ENCODE measurements at places on chromosomes 4 and X.

DNA sequence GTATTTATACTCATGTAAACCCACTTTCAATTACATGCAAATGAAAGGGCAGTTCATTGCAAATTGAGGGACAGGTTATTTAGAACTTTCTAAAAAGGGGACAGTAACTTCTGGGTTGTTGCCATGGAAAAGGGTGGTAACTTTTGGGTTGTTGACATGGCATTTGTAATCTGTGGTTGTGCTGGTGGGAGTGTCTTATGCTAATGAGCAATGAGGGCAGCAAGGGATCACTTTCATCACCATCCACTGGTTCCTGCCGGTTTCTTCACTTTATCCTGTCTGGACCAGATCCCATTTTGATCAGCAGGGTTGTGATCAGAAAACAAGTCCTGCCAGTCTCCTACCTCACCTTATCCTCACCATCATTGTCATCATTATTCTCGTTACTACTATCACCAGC, 32.0 kb downstream of the EVC start:
- no peak for DNase-seq

DNA sequence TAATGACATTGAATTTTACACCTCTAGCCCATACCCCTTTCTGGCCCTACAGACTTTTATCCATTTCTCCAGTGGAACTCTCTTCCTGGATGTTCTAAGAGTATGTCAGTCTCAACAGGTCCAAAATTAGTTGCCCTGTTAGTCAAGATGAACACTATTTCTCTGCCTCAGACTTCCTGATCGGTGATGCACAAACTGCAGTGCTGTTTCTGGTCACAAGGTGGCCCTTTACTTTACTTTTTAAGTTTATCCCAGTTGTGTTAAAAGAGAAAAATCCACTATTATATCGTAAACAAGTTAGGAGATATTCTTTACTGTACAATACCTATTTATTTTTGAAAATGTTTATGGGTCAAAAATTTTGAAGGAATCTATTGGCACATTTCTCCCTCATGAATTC, 13.1 kb downstream of the TCEAL7 start:
- DNase-seq = peak; percentile 23

DNA sequence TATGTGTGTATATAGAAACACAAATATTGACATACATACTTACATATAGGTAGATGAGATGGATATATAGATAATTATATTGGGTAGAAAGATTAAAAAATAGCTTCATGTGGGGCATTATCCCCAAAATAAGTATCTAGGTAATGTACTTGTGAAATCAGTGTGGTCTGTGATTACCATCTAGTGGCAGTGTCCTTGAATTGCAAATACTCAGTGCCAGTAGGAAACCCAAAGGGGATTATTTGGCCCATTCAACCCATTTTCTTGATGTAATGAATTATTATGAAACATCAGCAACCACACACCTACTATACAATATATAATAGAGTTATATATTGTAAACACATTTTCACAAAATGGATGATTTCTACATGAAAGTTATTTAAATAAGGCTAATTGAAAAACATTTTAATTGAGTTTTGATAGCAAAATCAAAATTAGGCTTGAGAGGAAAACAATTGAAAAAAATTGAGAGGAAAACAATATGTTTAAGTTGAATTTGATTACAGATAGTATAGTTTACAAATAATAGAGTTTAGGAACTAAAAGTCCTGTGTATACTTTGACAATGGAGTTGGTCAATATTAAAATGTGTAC, 389.4 kb downstream of the GALNTL6 start:
- DNase-seq = peak; percentile 23

- no peak for DNase-seq
Observed at GRCh38 chrX:25226151-25226550, 210.4 kb upstream of the ARX start.

- no peak for DNase-seq
Observed at GRCh38 chr4:122759639-122760310, 27.3 kb downstream of the BBS12 start.

- no peak for DNase-seq
Observed at GRCh38 chr4:16240300-16240699, 14.0 kb upstream of the TAPT1 start.

DNA sequence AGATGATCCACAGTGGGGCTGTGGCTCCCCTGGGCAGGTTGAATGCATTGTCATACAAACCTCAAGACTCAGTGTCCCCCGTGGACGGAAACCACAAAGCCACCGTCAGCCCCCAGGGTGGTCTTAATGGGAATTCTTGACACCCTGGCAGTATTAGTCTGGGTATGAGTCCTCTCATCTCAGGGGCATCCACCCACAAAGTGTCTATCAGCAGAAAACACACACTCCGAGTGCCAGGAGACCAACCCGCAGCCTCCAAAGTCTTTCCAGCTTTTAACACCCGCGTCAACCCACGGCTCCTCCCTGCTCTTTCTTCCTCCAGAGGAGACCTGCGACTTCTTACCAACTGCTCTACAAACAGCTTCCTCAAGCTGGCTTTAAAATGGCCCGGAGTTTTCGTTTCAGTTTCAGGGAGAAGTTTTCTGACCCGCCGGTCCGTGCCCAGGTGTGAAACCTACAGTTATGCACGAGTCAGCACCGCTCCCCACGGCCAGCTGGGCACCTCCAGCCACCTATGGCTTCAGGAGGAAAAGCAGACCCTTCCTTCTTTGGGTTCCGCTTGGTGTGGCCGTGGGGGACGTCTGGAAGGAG, 14.4 kb upstream of the ASMTL start:
- no peak for DNase-seq

- peak; percentile 64 for DNase-seq
Observed at GRCh38 chr4:188960411-188961093, 821.3 kb downstream of the TRIML1 start.

Data from fibroblast of skin of abdomen (primary cell).